ENCODE measurements at places on chromosomes 6 and 20. TPM values are rescaled to one million over a fixed set of nuclear protein-coding genes. Genes with fewer than 3 reads are reported as not detected.

The SIRPB2 gene
- total RNA-seq = 30.3 TPM

The STK35 gene
- total RNA-seq = 21.6 TPM

The KCNK16 gene
- total RNA-seq = not detected

The SOBP gene
- 4.7 TPM for total RNA-seq

The GPANK1 gene
- total RNA-seq = 12.2 TPM

The NRN1 gene
- 18.6 TPM for total RNA-seq

The OPRM1 gene
- not detected for total RNA-seq

The GRM1 gene
- total RNA-seq = not detected

The SLC25A27 gene
- 27.6 TPM for total RNA-seq

The BPIFB4 gene
- not detected for total RNA-seq

The RSPO3 gene
- 22.4 TPM for total RNA-seq

The BPIFA3 gene
- not detected for total RNA-seq

The NECAB3 gene
- total RNA-seq = 19.1 TPM

The GATA5 gene
- 3.7 TPM for total RNA-seq

The GNAS-AS1 gene
- not detected for total RNA-seq

The TRIM15 gene
- not detected for total RNA-seq

The CALHM5 gene
- 0.48 TPM for total RNA-seq

The FUT9 gene
- not detected for total RNA-seq

The CNKSR3 gene
- 5.2 TPM for total RNA-seq

The TRAPPC3L gene
- total RNA-seq = 0.63 TPM

The REPS1 gene
- 40.5 TPM for total RNA-seq

The FAM217A gene
- not detected for total RNA-seq

The HLA-DMB gene
- total RNA-seq = 42.0 TPM

The WFDC5 gene
- total RNA-seq = not detected

The SNX3 gene
- 186 TPM for total RNA-seq
